ENCODE measurements at places on chromosomes 7 and 10.

GRCh38 chr7:36044101-36044892 is 108.8 kb upstream of the EEPD1 start:
- no peak for DNase-seq

DNA sequence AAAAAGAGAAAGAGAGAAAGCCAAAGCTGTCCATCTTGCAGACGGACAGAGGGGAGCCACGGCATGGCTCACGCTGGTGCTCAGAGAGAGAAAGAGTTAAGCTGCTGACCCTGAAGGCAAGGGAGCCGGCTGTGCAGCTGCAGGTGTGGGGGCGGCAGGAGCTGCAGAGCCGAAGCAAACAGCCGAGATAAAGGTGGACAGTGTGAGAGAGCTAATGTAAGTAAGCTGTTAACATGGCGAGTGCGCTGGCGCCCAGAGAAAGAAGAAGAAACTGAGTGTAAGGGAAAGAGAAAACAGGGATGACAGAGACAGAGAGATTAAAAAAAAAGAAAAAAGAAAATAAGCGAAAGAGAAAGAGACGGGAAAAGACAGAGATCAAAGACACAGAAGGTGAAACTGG is 18.2 kb downstream of the COL17A1 start:
- DNase-seq = no peak

DNA sequence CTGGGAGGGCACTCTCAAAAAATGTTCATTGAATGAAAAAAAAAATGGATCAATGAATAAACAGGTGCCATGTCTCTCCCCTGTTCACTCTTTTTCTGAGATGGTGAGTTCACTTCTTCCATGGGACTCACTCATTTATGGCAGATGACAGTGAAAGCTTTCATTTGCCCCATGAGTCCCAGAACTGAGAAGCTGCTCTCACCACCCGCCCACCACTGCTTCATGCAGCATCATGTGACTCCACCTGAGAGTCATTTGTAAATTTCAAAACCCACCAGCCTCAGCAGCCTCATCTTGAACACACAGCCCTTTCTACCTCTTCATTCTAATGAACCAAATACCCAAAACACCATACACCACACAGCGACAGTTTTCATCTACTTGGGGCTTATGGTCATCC is 64.9 kb downstream of the SCRN1 start:
- no peak for DNase-seq

DNA sequence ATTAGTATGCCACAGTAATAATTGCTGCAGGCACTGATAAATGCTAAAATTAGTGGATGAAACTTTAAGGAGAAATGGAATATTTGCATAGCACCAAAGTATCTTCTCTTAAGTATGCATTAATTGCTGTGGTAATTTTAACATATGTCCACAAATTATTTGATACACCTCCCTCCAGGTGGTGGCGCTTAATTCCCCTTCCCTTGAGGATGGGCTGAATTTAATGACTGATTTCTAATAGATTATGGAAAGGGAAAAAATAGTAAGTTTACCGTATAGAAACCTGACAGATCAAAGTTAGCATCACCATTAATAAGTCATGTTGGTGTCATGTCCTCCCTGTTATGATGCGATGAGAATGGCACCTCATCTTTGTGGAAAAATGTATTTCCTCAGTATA is 519.2 kb downstream of the TFEC start:
- no peak for DNase-seq

DNA sequence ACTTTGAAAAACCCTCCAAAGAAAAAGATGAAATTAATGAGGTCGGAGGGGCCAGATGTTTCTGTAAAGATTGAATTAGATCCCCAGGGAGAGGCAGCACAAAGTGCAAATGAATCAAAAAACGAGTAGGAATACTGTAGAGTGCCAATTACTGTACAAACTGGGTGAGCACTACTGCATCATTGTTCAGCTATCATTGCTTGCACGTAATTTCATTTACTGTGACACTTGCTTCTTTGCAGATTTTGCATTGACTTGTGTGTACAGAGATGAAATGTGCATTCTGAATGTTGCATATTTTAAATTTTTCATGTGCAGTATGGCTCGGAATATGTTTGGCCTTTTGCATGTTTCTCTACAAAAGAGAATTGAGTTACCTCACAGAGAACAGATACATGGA is 123.7 kb downstream of the LCOR start:
- DNase-seq = no peak

DNA sequence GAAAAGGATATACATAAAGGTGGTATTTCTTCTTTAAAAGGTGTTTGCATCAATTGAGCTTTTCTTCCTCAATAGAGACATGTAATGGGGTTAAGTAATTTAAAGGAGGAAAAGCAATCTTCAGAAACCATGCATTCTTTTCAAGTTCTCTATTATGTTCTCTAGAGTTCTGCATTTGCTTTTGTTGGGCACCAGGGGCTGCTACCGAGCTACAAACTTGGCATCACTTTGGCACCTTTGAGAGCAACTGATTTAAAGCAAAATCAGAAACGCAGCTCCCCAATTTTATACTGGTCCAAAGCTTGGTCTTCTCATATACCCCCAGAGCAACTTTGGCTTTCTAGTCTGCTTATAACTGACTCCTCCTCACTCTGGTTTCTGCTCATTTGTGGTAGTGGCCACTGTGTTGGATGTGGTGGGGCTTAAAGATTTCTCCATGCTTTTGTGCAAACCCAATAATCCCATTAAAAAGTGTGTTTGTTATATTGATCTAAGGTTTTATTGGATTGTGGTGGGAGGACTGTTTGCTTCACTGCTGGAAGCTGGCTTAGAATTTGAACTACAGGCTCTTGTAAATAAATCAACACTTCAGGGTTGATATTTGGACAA is 712.1 kb downstream of the PHTF2 start:
- DNase-seq = no peak

DNA sequence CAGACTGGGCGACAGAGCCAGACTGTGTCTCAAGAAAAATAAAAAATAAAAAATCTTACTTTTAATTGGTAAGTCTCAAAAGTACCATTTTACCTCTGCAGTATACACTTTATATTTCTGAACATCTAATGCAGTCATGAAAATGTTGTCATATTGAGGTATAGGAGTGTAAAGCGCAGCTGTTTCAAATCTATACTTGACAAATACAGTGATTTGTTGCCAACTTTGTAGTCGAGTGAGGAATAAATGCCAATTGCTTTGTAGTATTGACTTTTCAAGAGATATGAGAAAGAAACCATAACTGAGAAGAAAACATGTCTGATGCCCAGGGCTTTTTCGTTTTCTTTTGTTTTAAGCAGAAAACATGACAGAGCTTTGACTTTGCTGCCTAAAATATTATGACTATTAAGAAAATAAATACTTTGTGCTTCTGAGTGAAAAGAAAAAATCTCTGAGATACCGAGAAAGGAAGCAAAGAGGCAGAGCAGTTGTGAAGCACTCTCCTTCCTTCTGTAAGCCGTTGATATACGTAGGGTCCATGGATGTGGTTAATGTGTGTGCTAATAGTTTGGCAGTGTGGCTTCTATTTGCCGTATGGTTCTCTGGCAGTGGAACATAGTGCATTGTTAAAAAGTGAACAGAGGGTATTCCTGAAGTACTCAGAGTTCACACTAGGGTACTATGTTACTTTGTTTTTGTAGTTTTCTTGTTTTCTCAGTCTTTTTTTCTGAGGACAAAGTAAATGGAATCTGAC is 38.2 kb downstream of the AVL9 start:
- DNase-seq = no peak

GRCh38 chr10:127976701-127977356 is 69.9 kb downstream of the PTPRE start:
- no peak for DNase-seq

DNA sequence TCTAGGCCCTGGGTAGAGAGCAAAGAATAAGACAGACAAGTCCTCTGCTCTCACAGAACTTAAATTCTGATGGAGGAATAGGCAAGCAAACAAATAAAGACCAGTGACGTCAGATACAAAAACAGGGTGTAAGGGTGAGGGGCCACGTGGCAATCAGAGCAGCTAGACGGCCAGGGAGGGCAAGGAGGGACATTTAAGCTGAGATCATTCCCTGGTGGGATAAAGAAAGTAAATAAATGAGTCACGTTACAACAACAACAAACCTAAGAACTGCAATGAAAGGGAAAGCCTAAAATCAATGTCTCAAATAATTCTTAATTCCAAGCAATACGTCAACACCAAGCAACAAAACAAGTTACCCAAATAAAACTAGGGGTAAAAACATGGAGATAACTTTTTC is 21.8 kb downstream of the STN1 start:
- DNase-seq = no peak

- DNase-seq = no peak
Observed at GRCh38 chr7:139960157-139960556, 102.6 kb downstream of the PARP12 start.

DNA sequence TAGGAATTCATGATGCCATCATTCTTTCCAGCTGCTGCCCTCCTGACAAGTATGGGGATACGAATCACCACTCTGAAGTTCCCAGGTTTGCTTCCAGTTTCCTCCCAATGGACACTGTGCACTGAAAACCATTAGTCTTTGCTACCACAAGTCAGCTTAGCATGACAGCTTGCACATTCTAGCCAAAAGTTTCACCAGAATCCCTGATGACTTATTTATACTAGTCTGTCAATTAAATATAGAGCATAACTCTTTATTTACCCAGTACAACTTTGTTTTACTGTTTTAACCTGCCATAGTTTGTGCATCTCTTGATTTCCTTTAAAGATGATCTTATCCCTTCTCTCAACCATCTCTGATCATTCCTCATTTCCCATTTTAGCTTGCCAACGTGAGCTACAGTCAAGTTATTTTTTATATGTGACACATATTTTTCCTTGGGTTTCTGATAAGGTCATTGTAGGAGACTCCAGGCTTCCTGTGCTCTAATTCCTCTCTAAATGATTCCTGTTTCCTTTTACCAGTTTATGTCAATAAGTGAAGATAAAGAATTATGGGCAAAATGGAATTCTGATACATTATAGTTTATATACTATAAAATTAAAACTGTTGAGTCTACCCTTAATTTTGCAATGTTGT is 167.5 kb upstream of the MEOX2 start:
- DNase-seq = no peak

DNA sequence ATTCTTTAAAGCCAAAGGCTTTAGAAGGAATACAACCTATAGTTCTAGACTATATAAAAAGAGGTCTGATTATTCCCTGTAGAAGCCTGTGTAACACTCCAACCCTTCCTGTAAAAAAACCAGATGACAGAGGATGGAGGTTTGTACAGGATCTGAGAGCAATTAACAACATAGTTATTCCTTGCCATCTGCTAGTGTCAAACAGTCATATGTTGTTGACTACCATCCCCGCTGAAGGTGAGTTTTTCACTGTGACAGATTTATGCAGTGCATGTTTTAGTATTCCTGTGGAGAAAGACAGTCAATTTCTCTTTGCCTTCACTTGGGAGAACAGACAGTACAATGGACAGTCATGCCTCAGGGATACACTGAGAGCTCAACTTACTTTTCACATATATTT is 19.0 kb upstream of the SLC26A4 start:
- no peak for DNase-seq

DNA sequence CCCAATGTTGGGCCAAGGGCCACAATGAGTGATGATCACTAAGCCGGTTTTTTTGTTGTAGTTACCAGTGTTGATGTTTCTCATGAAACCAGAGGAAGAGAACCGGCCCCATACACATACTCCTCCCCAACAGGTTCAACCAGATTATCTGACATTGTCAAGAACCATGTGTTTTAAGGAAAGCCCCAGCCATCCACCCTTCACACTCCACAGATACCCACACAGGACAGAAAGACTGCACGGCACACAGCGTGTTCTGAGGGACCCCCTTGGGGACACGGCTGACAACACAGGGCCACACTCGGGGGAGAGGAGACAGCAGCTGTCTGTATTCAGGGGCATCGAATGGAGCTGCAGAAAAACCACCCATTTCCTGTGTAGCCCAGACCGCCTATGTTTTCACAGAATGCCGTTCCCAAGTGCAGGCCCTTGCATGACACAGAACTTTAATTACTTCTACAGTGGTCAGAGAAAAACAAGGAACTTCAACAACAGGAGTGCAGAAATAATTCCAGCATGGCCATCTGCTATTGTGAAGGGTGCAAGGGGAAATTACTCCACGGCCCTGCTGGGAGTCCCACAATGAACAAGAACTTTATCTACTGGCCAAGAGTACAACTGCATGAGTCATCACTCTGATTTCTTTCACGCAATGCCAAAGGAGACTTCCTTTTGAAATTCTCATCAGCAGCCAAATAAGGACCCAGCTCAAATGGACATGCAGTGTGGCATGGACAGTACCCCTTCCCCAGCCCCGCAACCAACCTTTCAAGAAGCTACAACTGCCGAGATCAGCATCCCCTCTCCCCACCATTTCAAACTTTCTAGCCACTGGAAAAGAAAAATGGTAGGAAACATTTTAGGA is 2.3 kb downstream of the KLF6 start:
- DNase-seq = peak; percentile 51

GRCh38 chr10:121281576-121281975 is 316.7 kb downstream of the FGFR2 start:
- no peak for DNase-seq

- DNase-seq = no peak
Observed at GRCh38 chr10:121104476-121105111, 253.4 kb downstream of the WDR11 start.
